ENCODE measurements at places on chromosomes 5 and 9.

- no peak overlapping the region for H3K4me3 ChIP-seq
- H3K36me3 ChIP-seq: no peaks in the 10 kb centered on the region
- no peaks in the 10 kb centered on the region for H3K4me1 ChIP-seq
- no peak for DNase-seq
- no peaks in the 10 kb centered on the region for H3K27me3 ChIP-seq
Observed at GRCh38 chr5:60036192-60036938, 142.8 kb upstream of the PDE4D start.

DNA sequence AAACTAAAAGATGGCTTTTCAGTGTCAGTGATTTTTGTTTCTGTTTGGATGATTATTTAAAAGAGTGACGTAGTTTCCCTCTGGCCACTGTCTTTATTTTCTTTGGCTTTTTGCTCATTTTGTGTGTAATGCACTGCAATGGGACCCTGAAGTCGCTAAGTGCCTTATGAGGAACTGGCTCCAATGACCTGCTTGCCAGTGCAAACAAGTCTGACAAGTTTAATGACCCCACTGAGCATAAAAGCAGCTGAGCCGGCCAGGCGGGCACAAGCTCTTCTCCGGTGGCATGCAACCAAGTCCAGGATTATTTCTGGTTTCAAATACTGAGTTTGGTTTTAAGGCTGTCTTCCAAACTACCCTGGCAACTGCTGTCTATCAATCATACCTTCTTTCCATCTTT, 15.6 kb upstream of the GNA14 start:
- H3K4me3 ChIP-seq: no peak overlapping the region
- DNase-seq: no peak
- peaks cover 14% of the 10 kb centered on the region for H3K27me3 ChIP-seq
- no peak overlapping the region for H3K27ac ChIP-seq

- no peak overlapping the region for H3K4me3 ChIP-seq
- peaks cover 10% of the 10 kb centered on the region for H3K4me1 ChIP-seq
- H3K36me3 ChIP-seq: peaks cover 5% of the 10 kb centered on the region
- H3K27ac ChIP-seq: no peak overlapping the region
- DNase-seq: no peak
Observed at GRCh38 chr5:73440262-73440661, 8.3 kb downstream of the FOXD1 start.

GRCh38 chr9:70259512-70259802, 679 bp downstream of the SMC5 start:
- peak overlapping the region; percentile 97 for H3K27ac ChIP-seq
- peak overlapping the region; percentile 97 for H3K4me3 ChIP-seq
- peaks cover 47% of the 10 kb centered on the region for H3K4me1 ChIP-seq
- no peak for DNase-seq
- peaks cover 9% of the 10 kb centered on the region for H3K36me3 ChIP-seq
- no peaks in the 10 kb centered on the region for H3K27me3 ChIP-seq

GRCh38 chr5:168443533-168443932, 42.7 kb upstream of the RARS1 start:
- H3K4me1 ChIP-seq: no peaks in the 10 kb centered on the region
- H3K27ac ChIP-seq: no peak overlapping the region
- H3K4me3 ChIP-seq: no peak overlapping the region
- H3K27me3 ChIP-seq: no peaks in the 10 kb centered on the region

DNA sequence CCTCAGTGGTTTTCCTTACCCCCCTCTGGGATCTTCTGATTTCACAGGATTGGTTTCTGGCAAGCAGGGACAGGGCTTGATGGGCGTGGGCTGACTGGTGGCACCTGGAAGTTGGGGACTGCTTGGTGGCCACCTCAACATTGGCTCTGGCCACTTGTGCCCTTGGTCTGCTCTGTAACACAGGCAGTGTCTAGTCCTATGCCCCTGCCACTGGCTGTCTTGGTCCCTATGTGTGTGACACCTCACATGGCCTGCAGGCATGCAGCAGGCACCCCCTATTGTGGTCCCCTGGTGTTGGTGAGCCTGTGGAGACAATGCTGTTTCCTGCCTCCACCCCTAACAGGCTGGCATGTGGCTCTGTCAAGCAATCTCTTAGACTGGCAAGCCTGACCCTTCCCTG, 71.3 kb downstream of the GDA start:
- H3K27me3 ChIP-seq: peaks cover 26% of the 10 kb centered on the region
- H3K4me1 ChIP-seq: no peaks in the 10 kb centered on the region
- no peak overlapping the region for H3K27ac ChIP-seq
- DNase-seq: no peak
- no peak overlapping the region for H3K4me3 ChIP-seq

- no peaks in the 10 kb centered on the region for H3K27me3 ChIP-seq
- peak overlapping the region; percentile 71 for H3K27ac ChIP-seq
- H3K36me3 ChIP-seq: no peaks in the 10 kb centered on the region
- H3K4me1 ChIP-seq: peaks cover 18% of the 10 kb centered on the region
- DNase-seq: no peak
- peak overlapping the region; percentile 88 for H3K4me3 ChIP-seq
Observed at GRCh38 chr9:123637606-123637944, 281.6 kb downstream of the CRB2 start.

DNA sequence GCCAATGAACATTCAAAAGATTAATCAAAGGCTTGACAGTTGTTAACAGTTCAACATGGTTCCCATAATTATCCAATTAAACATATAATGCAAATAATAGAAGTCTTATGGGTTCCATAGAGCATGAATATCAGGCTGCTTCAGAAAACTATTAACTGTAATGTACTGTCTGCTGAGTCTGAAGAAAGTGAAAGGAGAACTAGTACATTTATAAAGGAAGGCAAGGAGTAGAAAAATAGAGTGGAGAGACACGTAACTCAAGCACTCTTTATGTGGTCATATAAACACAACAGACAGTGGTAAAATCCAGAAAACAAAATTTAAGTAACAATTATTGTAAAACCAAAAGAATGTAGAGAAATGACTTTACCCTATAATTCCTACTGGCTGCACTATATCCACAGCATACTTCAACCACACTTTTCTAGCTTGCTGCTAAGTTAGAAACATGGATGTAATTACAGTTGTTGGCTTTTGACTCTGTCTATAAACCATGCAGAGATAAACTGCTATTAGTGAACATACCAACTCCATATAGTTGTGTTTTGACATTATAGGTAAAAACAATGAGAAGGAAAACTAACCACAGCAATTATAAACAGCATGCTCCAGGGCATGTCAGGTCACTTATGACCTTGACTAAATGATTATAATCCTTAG, 32.7 kb downstream of the NFIB start:
- H3K36me3 ChIP-seq: no peaks in the 10 kb centered on the region
- no peak overlapping the region for H3K27ac ChIP-seq
- no peak for DNase-seq

DNA sequence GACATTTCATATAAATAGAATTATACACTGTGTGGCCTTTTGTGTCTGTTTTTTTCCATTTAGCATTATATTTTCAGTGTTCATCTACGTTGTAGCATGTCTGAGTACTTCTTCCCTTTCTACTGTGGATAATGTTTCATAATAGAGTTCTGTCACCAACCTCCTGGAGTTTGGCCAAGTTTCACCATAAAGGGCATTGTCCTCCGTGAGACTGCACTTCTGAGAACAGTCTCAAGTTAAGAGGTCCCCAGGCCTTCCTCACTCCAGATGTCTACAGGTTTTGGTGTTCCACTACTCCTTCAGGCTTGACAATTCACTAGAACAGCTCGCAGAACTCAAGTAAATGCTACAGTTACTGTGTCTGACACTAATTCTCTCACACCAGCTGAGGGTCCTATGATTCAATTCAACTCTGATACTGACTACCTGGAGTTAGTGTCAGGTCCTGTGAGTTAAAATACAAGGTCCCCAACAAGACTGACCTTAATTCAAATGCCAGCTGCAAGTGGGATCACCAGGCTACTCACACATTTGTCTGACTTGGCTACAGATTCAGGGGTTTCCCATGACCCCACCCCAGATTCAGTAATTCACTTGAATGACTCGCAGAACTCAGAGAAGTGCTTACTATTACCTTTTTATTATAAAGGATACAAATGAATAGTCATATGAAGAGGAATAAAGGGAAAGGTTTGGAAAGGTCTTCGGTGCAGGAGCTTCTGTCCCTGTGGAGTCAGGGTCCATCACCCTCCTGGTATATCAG, 31.1 kb downstream of the SLC35A4 start:
- H3K27me3 ChIP-seq: no peaks in the 10 kb centered on the region
- H3K36me3 ChIP-seq: no peaks in the 10 kb centered on the region
- no peak overlapping the region for H3K27ac ChIP-seq
- DNase-seq: no peak

- peaks cover 1% of the 10 kb centered on the region for H3K4me1 ChIP-seq
- H3K36me3 ChIP-seq: no peaks in the 10 kb centered on the region
- H3K27me3 ChIP-seq: no peaks in the 10 kb centered on the region
Observed at GRCh38 chr5:148882332-148882731, 55.9 kb downstream of the ADRB2 start.

Data from T-helper 17 cell (primary cell).